ENCODE measurements at places on chromosomes 11 and 22. TPM values are rescaled to one million over a fixed set of nuclear protein-coding genes. Genes with fewer than 3 reads are reported as not detected.

Gene LMO1
- not detected for total RNA-seq

DNA sequence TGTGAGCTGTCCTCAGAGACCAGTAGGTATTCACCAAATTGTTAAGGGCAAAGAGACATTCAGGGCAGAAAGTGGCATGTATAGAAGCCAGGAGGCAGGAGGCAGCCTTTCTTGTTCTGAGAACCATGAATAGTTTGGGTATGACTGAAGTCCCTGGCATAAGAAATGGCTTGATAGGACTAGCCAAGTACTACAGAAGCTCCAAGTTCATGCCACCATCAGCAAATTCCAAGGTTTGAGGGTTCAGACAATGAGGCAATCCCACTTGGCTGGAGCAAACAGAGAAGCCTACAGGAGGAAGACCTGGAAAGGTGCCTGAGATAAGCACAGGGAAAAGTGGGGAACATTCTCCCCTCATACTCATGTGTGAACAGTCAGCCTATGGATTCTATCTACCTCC, 25.8 kb downstream of the XRRA1 start:
- no peak for DNase-seq
- H3K4me1 ChIP-seq: no peaks in the 10 kb centered on the region
- no peak overlapping the region for H3K27ac ChIP-seq

DNA sequence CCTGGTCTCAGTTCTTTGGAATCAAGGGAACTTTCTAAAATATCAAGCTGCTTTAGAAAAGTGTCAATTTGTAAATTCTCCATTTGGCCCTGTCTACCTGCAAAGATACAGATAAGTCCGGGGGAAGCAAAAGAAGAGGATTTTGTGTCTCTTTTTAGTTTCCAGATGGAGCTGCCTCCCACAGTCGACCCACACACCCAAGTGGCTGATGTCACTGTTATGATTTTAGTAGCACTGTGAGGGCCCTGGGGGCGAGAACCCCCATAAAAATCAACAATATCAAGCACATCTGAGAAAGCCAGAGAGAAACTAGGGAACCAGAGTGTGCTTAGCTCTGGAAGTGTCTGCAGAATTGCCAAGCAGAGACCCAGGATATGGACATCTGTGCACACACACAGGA, 212.7 kb downstream of the LARGE1 start:
- DNase-seq: no peak
- H3K27me3 ChIP-seq: no peaks in the 10 kb centered on the region
- H3K36me3 ChIP-seq: no peaks in the 10 kb centered on the region
- H3K27ac ChIP-seq: no peak overlapping the region
- no peaks in the 10 kb centered on the region for H3K4me1 ChIP-seq

- peaks cover 5% of the 10 kb centered on the region for H3K27me3 ChIP-seq
- H3K36me3 ChIP-seq: no peaks in the 10 kb centered on the region
- H3K4me3 ChIP-seq: no peak overlapping the region
- no peak overlapping the region for H3K27ac ChIP-seq
- peaks cover 4% of the 10 kb centered on the region for H3K4me1 ChIP-seq
These were observed 28.3 kb upstream of the SMIM35 start for GRCh38 chr11:118115048-118115447.

DNA sequence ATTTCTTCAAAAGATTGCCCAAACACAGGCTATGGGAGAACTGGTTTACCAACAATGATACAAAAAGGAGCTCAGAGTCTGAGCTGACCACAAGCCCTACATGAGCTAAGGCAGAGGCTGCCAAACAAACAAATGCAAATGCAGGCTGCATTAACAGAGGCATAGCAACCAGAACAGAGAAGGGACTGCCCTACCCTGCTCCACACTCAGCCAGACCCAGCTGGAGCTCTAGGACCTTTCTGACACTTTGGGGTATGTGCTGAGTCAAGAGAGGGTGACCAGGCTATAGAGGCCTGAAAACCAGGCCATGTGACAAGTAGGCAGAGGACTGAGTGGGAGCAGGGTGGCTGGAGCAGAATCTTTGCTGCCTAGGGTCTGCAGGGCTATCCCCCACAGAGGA, 17.8 kb upstream of the P2RY2 start:
- DNase-seq: no peak
- H3K27me3 ChIP-seq: no peaks in the 10 kb centered on the region
- no peaks in the 10 kb centered on the region for H3K36me3 ChIP-seq
- no peaks in the 10 kb centered on the region for H3K4me1 ChIP-seq
